Tibial nerve (tissue), 4 donors: ENCODE measurements at places on chromosomes 3 and 15.

GRCh38 chr3:100083209-100083608 is 31.1 kb downstream of the FILIP1L start:
- DNase-seq: no peak

GRCh38 chr3:20146301-20146700 is 39.7 kb downstream of the SGO1 start:
- no peak for DNase-seq

DNA sequence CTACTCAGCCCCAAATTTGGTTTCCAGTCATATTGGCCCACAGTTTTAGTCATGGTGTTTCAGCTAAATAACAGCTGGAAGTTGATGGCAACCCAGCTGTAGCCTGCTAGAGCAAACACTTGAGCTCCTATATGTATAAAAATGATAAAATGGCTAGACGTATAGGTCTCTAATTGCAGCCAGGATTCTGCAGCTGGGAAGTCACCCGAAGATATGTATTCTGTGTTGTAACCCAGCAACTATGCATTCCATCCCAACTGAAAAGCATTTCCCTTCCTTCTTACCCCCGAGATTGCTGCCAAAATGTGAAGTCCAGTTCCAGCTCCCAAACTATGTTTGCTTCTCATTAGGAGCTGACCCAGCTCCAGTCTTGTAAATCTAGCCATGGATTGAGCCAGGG is 408.4 kb downstream of the AGBL1 start:
- DNase-seq: no peak

DNA sequence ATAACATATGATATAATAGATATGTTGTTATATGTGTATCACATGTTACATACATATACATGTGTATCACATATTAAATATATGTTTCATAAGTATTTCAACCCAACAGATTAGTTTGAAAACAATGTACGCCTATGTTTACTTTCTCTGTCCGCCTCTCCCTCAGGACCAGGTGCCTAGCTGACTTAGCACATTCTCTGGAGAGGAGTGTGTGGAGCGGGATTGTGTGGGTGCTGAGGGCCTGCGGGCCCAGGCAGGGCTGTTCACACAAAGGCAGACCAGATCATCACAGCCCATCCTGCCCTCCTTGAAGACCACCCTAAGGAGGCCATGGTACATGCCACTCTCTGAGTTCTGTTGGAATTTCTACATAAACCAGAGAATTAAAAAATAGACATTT is 81.0 kb downstream of the PLXNA1 start:
- no peak for DNase-seq

GRCh38 chr3:48631516-48632448 is 3.5 kb downstream of the SLC26A6 start:
- no peak for DNase-seq

DNA sequence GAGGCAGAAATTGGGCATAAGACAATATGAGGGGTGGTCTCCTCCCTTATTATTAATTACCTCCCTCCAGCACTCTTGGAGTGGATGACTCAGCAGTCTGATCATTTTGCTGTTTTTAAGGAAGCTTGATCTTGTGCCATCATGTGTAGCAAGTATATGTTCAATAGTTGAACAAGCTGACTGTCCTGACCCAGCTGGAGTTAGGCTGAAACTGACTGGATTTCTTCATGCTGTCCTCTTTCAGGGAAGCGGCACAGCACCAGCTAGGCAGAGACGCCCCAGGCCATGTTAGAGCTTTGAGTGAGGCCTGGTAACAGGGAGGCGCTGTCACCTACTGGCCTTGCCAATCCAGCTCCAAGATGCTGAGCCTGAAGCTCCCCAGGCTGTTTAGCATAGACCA is 54.4 kb upstream of the KIF23 start:
- DNase-seq: no peak

DNA sequence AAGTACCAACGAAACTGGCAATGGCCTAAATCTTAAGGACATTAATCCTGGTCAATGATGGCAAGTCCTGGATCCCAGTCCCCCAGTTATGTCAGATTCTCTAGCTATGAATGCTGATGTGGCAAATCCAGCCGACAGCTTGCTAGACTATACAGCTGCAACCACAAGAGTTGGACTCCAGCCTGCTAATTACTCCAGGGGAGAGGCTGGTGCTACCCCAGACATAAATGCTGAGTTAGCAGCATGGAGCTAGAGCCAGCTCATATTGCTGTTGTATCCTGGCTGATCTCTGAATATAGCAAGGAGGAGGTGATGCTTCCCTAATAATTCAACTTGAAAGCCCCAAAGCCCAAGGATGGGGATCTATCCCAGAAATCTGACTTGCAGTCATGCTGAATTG is 207.1 kb downstream of the LRRN1 start:
- no peak for DNase-seq
